Stimulated activated CD4-positive, alpha-beta T cell treated with anti-CD3 and anti-CD28 coated beads, TNF-alpha, amount 100 ng/mL, for 48 hours (primary cell): ENCODE measurements at places on chromosomes 16 and 17.

- DNase-seq: no peak
Observed at GRCh38 chr17:55120651-55121050, 144.1 kb upstream of the HLF start.

DNA sequence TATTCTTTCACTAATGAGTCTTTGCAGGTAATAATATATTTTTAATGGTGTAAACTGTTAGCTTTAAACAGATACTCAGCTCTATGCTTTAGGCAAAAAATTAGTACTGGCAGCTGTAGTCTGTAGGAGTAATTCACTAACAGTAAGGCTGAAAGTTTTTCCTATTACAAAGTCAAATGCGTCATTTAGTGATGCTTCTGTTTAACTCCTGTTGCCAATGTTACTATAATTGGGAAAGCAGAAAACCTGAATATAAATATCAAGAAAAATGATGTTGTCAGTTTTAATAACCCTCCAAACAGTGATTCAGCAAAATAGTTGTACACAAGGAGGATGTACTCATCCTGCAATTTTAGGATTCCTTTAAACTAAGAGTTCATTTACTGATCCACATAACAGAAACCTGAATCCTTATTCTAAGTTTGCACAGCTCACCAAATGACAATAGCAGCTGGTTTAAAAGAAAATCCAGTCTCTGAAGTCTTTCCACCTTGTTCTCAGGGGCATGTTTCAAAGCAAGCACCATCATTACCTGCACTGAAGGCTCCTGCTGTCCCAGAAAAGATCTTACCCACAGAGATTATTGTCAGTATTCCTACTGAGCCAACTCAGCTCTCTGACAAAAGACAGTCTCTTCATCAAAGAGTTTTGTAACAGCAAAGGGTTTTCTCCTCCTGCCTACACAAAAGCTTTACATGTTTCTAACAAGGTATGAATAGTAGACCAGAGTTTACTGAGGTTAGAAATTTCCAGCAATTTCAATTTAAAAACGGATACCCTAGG lies 4.2 kb downstream of the CDR2 start:
- DNase-seq: no peak

DNA sequence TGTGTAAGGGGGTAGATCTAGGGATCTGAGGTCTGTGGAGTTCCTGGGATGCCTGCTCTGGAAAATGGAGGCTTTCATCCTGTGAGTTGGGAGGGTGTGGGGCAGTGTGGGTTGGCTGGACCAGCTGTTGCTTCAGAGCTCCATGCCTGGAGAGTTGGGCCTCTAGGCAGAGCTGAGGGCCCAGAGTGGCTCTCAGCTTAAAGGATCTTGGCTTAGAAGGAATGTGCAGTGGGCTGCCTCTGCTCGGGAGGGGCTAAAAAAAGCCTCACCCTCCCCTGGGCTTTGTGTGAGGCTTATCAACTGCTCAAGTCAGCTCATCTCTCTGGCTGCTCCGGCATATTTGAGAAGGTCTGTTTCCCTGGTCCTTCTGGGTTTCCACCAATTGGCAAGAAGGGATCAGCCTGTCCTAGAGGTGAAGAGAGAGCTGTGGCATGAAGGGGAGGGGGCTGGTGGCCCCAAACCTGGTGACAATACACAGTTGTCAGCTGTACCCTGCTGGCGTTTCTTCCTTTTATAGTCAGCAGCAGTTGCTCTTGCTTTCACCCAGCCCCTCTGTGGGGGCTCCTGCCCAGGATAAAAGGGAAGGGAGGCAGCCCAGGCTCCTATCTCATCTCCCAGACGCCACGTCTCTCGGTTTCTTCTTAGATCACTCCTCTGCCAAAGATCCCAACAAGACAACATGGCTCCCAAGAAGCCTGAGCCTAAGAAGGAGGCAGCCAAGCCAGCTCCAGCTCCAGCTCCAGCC lies at the start of gene MYL4:
TSS of gene MYL4 (plus strand) at position 605 of the 745 bp plus-strand sequence. CDS start at position 680, 75 bp downstream.
- no peak for DNase-seq

DNA sequence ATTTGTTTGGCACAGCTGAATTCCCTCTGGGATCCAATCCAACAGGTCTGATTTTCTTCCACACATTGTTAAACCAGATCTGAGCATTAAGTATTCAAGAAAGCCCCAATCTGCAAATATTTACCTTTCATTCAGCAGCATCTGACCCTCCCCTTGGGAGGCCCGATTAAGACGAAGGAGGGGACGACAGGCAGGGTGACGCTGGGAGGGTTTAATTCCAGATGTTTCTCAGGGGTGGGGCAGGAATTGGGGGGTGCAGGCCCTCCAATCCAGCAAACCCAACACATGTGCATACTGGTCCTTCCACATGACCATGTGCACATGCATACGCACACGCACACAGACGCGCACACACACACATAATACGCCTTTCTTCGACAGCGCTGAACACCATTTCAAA lies 240.5 kb downstream of the GSG1L start:
- no peak for DNase-seq

GRCh38 chr17:10394201-10394887 lies 21.5 kb upstream of the MYH13 start:
- DNase-seq: no peak

DNA sequence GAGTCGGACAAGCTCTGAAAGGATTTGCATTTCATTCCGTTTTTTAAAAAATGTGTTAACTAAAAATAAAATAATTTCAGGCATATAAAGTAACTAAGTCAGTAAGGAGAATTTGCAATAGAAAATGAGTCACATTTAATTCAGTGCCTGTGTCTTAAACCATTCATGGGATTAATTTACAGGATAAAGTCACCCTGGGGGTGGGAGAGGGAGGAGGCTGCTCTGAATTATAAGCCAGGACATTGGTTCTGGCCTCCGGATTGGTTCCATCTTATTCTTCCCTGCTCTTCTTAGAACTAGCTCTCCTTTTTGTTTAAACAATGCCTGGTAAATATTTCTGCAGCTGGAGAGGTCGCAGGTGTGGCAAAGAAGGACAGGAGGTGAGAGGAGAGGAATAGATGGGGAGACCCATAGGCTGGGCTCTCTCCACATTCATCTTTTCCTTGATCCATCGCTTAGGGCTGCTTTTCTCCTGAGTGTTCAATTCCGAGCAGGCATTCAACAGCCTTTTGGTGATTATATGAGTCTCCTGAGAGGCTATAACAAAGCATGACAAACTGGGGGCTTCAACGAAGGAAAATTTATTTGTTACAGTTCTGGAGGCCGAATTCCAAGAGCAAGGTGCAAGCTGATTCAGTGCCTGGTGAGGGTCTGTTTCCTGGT lies 319.2 kb downstream of the PHKB start:
- DNase-seq: no peak

GRCh38 chr16:7820816-7821215 lies 488.2 kb downstream of the RBFOX1 start:
- DNase-seq: no peak

- no peak for DNase-seq
Observed at GRCh38 chr17:17141860-17142552, 64.1 kb downstream of the PLD6 start.

DNA sequence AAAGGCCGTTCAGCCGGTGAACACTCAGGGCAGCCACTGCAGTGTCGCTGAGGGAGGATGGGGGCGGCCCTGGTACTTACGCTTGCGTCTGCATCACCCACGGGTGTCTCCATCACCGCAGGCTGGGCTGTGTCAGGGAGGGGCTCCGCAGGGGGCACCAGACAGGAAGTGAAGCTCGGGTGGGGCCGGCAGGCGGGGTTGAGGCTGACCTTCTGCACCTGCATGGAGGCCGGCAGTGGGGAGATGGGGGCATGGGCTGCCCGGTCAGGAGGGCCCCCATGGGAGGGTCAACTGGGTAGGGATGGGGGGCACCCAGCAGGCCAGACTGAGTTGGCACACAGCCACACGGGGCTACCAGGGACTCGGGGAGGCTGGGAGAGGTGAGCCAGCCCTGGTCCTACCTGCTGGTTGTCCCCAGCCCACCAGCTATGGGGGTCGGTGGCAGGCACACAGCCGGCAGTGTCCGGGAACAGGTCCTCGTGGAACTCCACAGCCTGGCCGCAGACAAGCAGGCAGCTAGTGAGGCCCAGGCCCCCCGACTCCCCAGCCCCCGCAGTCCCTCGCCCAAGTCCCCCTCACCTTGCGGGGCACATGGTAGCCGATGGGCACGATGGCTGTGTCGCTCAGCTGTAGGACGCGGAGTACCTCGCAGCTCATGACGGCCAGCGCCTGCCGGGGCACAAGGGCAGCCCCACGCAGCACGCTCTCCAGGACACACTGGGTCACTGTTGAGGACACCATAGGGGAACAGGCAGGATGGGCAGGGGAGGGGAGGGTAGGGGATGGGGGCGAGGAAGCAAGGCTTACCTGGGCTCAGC lies 7.2 kb upstream of the VASN start:
- DNase-seq: no peak

DNA sequence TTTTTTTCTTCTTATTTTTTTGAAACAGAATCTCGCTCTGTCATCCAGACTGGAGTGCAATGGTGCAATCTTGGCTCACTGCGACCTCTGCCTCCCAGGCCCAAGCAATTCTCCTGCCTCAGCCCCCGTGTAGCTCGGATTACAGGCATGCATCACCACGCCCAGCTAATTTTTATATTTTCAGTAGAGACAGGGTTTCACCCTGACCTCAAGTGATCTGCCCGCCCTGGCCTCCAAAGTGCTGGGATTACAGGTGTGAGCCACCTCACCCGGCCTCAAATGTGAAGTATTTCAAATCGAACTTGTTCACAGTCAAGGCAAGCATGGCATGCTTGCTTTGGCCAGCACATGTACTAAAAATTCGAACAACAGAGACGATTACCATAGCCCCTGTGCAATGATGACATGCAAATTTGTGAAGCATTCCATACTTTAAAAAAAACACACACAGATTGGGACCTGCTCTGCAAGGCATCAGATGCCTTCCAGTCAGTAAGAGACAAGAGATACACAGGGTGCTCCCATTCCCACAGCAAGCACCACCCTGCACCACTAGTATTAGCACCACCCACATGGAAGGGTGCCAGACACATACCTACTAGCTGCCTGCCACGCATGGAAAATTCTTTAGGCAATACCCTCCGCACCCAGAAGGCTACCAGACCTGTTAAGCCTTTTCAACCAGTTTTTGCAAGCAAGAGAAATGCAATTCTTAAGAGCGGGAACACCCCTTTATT lies 47.2 kb downstream of the ANKRD11 start:
- no peak for DNase-seq

DNA sequence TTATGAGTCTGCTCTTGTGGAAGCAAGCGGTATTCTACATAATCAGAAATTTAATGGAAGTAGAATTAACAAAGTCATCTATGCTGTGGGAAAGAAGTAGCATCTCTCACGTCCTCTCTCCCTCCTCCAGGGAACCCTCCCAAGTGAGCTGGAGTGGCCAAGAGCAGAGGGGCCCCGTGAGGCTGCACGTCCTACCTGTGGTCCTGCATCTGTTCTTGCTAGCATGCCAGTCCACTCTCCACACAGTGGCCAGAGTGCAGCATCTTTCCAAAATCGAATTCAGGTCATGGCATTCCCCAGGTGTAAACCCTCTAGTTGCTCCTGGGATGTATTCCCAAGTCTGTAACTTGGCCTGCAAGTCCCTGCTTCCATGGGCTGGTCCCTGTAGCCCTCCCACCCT lies 10.1 kb downstream of the KIAA0513 start:
- no peak for DNase-seq

DNA sequence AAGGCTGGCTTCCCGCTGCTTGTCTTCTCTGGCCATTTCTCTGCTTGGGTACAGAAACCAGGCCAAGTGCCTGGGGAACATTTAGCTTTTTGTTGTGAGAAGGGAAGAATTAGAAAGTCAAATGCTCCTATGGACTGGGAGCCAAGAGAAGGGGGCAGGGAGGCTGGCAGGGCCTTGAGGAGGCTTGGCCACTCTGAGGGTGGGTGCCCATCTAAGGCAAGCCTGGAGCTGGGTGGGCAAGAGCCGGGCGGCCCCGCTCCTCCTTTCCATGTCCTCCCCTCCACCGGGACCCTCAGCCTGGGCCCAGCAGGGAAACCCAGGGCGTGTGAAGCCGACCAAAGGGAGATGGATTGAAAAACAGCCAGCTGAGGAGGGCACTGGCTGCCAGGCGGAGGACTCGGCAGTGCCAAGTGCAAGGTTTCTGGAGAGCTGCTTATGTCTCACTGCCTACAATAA lies 69.4 kb downstream of the NTN1 start:
- DNase-seq: no peak

DNA sequence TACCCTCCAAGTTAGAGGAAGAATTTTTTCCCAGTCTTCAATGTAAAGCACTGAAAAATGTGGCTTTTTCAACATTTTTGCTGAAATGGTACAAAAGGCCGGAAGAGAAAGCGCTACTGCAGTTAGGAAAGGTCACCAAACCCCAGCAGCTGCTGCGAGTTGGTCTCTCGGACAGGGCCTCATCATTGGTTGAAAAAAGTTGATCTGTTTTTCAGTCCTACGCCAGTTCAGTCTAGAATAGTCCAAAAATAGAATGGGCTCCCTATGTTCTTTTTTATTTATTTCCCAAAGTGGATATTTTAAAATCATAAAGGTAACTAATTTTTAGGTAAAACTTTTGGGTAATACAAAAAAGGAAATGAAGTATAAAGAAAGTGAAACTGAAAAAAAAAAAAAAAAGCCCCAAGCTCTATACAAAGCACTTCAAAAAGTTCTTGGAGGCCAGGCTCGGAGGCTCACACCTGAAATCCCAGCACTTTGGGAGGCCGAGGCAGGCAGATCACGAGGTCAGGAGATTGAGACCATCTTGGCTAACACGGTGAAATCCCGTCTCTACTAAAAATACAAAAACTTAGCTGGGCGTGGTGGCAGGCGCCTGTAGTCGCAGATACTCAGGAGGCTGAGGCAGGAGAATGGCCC lies 17.4 kb downstream of the ADAP2 start:
- no peak for DNase-seq

DNA sequence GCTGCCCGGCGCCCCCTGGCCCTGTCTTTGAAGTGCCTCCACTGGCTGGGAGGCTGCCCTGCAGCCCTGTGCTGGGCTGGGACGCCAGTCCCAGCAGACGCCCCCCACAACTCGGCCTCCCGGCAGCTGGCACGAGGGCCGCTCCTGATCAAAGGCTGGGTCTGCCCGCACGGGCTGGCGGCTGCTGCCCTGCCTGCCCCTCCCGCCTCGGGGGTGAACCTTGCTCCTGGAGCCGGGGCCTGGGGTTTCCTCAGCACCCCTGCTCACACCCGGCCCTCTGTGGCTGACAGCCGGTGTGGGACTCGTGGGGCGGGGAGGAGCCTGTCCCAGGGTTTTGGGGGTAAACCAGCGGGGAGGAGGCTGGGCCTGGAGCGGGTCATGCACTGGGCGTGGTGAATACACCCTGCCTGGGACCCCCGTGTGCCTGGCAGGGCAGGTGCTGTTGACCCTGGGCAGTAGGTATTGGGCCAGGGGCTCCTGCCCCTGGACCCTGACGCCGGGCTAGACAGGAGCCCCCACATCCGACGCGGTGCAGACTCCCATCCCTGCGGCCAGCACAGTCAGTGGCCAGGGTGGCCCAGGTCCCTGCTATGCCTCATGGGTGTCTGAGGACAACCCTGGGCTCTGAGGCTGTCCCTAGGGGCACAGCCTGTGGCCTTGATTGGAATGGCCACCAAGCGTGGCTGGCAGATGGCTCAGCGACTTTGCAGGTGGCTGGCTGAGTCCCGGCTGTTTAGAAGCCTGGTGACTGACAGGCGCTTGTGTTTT lies 21.7 kb downstream of the CENPX start:
- DNase-seq: no peak

GRCh38 chr17:80292521-80292971 lies 31.9 kb downstream of the RNF213 start:
- DNase-seq: no peak
